Non-pigmented ciliary epithelial cell (primary cell): ENCODE measurements at places on chromosomes 1 and 21.
A peak's percentile ranks its signal among the peaks of the same experiment; 100 is the strongest.

DNA sequence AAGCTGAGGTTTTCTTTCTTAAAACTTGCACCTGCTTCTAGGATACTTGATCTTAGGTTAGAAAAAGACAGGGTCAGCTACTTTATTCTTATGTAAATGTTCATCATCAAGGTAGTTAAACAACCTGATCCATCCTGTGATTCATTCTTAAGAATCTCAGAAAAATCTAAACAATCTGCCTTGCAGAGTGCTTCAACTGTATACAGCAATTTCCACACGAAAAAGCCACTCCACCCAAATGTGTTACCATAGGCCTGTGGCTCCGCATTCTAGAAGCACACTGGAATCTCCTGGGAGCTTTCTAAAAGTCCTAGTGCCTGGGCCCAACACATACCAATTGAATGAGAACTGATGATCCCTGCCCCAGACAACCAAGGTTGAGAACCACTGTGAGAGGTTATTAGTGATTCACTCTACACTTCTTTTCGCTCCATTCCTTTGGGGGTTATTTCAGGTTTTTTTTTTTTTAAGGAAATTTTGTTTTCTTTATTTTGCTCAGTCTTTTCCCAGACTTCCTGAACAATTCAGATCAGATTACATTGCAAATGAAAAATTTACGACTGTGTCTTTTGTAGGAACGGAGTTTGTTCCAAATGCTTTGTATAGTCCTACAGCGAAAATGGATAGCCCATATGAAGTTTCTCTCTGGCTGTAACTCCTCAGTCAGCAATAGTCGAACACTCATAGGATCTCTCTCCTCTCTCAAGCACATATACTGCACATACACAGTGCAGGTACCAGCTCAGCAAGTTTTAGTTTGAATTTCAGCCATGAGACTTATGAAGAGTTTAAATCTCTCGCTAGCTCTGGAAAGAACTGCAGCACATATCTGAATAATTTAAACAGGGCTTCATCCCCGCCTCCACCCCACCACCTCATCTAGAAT is 16.1 kb downstream of the SMYD2 start:
- peak; percentile 74 for DNase-seq

- DNase-seq = no peak
Measured at GRCh38 chr21:21039624-21040170, 41.5 kb downstream of the NCAM2 start.

- no peak for DNase-seq
Measured at GRCh38 chr1:101261623-101262022, 24.8 kb downstream of the S1PR1 start.

DNA sequence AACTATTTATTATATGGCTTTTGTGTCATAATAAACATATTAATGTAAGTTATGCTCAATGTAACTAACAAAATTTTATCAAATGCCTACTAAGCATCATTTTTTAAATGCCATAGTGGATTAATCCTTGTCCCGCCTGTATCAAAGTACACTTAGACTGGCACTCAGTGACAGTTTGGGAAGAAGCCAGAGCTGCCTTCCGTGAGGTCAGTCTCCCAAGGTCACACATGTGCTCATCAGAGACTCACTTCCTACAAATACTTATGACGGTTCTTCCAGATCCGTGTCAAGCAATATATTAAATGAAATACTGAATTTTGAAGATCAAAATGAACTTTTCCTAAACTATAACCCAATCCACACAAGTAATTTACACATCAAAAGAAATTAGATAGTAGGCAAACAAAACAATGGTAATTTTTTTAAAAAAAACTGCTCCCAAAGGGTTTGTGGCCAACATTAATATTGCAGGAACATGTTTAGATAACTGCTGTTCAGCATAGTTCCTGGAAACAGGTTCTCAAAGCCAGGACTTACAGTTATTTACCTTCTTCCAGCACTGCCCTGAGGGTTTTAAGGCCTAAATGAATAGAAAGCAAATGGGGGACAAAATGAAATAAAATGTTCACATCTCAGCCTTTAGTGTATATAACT is 27.2 kb downstream of the WLS start:
- DNase-seq = no peak

GRCh38 chr1:116693759-116694480 is 26.4 kb upstream of the IGSF3 start:
- DNase-seq = no peak

DNA sequence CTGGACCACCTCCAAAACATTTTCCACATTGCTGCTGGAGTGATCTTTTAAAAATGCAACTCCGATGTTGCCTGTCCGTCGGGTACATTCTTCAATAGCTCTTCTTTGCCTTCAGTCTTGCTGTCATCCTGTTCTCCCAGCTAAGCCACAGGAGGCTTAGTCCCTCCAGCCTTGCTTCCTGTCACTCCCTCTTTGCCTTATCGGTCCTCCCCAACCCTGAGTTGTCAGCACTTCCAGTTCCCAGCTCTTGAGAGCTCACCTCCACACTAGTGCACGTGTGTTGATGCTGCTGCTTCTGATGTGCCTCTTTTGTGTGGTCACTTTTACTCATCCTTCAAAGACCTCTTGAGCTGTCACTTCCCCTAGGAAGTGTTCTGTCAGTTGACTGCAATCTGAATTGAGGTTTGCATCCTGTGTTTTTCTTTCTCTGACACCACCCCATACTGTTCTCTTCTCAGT is 15.3 kb downstream of the UCK2 start:
- no peak for DNase-seq

DNA sequence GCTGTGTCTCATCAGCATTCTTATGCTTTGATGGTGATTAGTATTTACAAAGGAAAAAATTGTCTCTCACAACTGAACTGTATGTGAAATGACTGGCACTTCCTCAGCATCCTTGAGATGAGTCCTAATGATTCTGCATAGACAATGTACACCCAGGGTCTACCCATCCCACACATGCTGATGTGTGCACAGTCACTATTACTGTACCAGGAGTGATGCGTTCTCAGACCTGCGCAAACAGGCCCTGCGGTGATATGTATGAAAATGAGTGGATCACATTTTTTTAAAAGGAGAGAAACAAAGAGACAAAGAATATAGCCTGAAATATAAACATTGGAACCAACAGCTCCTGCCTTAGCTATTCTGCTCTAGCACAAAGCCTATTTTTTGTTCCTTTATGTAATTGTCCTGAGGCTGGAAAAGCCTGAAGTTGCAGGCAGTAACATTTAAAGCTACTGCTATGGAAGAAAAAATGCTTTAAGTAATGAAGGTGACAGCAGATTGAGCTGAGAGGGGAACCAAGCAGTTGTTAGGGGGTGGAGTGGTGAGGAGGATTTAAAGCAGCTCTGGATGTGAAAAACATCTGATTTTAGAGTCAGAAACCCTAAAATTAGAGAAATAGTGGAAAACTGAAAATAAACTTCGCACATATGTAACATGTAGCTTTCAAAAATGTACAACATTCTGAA is 5.5 kb downstream of the RCAN1 start:
- no peak for DNase-seq

DNA sequence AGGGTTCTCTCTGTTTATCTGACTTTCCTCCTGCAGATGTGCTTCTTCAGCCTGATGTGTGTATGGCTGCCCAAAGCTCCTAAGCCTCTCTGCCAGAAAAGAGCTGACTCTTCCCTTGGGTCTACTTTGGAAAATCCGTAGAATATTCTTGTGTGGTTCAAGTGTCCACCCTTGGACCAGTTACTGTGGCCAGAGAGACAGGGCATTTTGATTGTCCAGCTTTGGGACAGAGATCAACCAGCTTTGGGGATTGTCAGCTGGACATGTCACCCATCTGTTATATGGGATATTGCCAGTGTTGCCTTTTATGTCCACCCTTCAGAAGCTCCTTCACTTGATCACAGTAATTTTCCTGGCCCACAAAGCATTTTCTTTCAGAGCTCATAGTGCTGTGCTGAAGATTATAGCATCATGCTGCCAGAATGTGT is 126.2 kb upstream of the L1TD1 start:
- no peak for DNase-seq

DNA sequence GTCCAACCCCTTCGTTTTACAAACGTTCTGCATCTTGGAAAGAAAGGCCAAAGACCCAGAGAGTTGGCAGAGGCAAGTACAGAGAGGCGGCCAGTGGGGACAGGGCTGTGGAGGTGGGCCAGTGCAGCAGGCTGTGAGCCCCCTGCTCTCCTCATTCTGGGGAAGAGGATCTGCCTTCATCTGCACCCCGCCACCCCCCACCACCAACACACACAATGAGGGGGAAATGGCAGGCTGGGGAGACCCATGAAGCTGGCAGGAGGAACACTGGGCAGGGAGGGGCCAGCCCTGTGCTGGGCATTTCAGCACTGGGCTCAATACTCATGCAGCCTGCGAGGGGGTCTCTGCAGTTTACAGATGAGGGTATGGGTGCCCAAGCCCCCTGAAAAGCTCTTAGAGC is 14.6 kb downstream of the STMN1 start:
- DNase-seq = no peak

- no peak for DNase-seq
Measured at GRCh38 chr1:31510853-31511789, 65.2 kb upstream of the TINAGL1 start.

DNA sequence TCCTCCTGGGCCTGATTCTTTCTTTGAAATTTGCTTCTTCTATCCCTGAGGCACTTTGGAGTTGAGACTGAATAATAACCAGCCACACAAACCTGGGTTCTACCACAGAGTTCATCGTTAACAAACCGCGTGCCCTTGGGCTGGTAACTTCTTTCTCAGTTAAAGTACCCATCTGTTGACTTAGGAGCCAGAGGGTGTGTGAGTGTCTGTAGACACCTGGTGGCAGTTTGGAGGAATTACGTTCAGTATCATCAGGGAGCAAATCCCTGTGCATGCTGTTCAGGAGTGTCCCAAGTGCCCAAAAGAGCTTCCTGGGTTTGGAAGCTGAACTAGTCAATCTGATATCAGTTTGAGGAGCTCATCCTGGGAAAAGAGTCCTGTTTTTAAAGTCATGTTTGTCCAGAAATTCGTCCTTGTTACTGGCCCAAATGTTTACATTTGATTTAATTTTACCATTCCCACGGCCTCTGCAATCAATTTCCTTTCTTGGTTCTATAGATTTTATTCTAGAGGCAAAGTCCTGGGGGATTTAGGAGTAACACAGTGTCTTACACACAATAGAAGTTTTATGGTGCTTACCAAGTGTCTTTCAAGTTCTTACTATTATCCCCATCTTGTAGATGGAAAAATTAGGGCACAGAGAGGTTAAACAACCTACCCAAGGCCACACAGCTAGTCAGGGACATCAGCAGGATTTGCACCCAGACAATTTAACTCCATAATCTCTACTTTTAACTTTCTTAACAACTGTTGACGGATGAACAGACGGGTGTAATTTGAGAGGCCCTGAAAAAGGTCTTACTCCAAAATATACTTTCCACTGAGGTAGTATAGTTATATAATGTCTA is 26.7 kb upstream of the RPTN start:
- no peak for DNase-seq
